ENCODE measurements at places on chromosomes 5 and 9.

DNA sequence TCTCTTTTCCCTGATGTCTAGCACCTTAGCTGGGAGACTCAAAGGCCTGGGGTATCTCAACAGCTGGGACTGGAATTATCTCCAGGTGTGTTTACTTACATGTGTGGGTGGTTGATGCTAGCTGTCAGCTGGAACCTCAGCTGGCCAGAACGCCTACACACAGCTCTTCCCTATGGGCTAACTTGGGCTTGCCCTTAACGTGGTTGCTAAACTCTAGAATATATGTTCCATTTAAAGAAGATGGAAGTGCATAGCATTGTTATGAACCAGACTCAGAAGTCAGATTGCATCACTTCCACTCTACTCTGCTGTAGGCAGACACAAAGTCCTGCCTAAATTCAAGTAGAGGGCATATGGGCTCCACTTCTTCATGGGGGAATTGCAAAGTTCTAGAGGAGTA, 29.3 kb downstream of the SGCD start:
- no peaks in the 10 kb centered on the region for H3K4me1 ChIP-seq
- peak; percentile 49 for DNase-seq
- H3K27ac ChIP-seq: no peak overlapping the region
- H3K27me3 ChIP-seq: no peaks in the 10 kb centered on the region
- no peak overlapping the region for H3K4me3 ChIP-seq
- no peaks in the 10 kb centered on the region for H3K36me3 ChIP-seq

- H3K4me3 ChIP-seq: no peak overlapping the region
- H3K27ac ChIP-seq: peak overlapping the region; percentile 42
- H3K27me3 ChIP-seq: no peaks in the 10 kb centered on the region
- DNase-seq: peak; percentile 87
Measured at GRCh38 chr9:124291801-124292396, 34.1 kb downstream of the NEK6 start.

DNA sequence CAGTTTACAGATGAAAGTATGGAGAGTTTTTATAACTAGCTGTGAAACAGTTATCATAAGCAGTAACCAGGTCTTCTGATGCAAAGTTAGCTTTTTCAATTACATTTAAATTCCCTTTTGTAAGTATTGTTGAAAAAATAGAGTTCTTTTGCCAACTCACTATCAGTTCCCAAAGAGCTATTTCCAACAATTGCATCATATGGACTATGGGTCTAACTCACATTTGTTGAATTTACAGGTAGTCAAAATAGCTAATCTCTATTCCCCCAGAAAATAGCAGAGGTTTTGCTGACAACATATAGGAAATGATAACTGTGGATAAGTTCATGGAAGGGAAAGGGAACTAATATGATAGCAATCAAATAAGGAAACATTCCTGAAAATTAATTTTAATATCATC, 1.4 kb downstream of the SPINK1 start:
- H3K27me3 ChIP-seq: peaks cover 4% of the 10 kb centered on the region
- H3K27ac ChIP-seq: no peak overlapping the region
- H3K4me3 ChIP-seq: no peak overlapping the region
- no peaks in the 10 kb centered on the region for H3K36me3 ChIP-seq

DNA sequence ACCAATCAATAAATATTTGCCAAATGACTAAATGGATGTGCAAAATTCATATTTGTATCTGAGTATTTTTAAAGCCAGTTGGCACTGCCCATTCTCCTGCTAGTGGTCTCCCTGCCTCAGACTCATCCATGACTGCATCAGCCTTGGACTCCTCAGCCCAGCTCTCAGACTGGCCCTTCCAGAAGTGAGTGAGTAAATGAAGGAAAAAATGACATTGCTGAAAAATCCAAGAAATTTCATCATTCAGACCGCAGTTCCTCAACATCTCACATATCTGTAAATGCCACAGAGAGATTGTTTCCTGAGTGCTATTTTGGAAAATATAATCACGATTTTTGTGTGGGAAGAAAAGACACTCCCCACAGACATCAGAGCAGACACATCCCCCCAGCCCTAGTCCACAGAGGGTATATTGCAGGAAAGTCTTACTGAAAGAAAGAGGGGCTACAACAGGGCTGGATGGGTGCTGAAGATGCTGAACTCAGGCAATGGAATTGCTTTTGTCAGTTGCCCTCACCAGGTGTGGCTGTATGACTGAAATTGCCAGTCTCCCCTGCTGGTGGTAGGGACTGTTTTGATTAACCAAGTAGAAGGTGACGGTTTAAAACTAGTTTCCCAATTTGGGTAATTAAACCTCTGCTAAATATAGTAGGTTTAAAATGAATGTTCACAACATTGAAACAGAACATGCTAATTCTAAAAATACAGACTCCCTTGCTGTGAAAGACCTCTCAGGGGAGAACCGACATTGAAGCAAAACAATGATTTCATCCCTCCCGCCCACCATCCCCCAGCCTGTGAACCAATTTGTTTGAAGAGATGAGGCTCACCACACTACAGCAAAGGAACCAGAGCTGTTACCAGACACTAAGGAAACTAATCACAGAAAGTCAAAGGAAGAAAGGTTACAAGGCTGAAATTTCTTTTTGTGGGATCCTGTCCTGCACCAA, 158.8 kb downstream of the DEPDC1B start:
- no peak overlapping the region for H3K4me3 ChIP-seq
- H3K27me3 ChIP-seq: no peaks in the 10 kb centered on the region
- peak; percentile 86 for DNase-seq
- no peak overlapping the region for H3K27ac ChIP-seq

DNA sequence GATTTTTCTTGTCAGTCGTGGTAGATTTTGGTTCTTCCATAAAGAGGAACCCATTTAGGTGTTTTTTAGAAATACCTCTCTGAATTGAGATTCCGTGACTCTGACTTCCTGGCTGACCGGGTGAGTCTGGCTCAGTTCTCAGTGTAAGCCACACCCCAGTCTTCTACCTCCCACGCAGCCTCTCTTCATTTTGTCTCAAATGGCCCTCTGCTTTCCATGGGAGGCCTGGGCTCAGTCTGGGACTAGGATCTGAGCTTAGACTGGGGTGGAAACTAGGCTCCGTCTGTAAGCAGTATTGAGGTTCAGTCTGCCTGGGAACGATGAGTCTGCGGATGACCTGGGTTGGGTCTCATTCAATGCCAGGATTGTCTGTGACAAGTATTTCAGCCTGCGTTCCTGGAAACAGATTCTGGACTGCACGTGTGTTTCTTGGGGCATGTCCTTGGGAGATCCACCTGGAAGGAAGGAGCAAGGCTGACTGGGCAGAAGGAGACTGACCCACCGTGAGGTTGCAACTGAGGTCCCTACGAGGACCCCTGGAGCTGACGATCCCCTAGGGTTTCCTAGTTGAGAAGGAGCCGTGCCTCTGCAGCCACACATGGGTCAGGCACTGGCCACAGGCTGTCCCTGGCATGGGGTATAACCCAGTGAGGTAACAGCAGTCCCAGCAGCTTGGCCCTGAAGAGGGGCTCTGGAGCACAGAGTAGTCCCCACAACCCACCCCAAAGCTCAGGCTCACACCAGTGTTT, 12.4 kb upstream of the CRB2 start:
- no peak overlapping the region for H3K4me3 ChIP-seq
- H3K36me3 ChIP-seq: no peaks in the 10 kb centered on the region
- H3K27me3 ChIP-seq: peaks cover 5% of the 10 kb centered on the region
- no peak overlapping the region for H3K27ac ChIP-seq

- H3K36me3 ChIP-seq: no peaks in the 10 kb centered on the region
- peak overlapping the region; percentile 33 for H3K27ac ChIP-seq
- H3K27me3 ChIP-seq: peaks cover 51% of the 10 kb centered on the region
- H3K4me1 ChIP-seq: peaks cover 3% of the 10 kb centered on the region
- no peak overlapping the region for H3K4me3 ChIP-seq
- DNase-seq: peak; percentile 90
Measured at GRCh38 chr5:159510282-159510681, 180.0 kb upstream of the IL12B start.

DNA sequence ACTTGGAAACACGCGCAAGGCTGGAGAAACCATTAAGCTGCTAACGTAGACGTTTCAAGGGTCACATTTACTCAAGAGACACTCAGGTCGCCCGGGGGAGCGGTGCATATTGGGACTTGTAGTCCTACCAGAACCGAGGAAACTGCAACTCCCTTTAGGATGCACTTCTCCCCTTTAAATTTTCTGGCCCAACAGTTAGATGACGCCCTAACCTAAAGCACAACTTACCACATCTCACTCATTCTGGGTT, 384 bp upstream of the DMXL1 start:
- H3K4me3 ChIP-seq: peak overlapping the region; percentile 47
- H3K27me3 ChIP-seq: no peaks in the 10 kb centered on the region
- no peaks in the 10 kb centered on the region for H3K36me3 ChIP-seq
- peaks cover 8% of the 10 kb centered on the region for H3K4me1 ChIP-seq
- H3K27ac ChIP-seq: peak overlapping the region; percentile 96

DNA sequence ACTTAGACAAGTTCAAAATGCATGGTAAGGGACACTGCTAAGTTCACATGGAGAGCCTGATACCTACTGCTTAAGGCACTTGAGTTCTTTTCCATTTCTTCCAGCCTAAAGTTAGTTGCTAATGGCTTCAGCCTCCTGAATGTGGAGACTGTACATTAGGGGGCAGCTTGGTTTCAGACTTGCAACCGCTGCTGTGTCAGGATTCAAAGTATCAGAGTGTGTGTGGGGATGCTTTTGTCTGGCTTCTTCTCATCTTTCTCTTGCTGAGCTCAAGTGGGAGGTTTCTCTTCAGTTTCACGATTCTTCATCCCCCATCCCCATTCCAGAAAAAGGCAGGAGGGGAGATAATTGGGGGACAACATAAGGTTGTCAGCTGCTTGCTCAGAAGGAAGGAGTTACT, 49.4 kb downstream of the ATP10B start:
- no peaks in the 10 kb centered on the region for H3K36me3 ChIP-seq
- no peaks in the 10 kb centered on the region for H3K27me3 ChIP-seq
- no peak for DNase-seq
- H3K4me3 ChIP-seq: no peak overlapping the region

GRCh38 chr5:42467981-42468524, 44.8 kb downstream of the GHR start:
- DNase-seq: no peak
- no peak overlapping the region for H3K4me3 ChIP-seq
- H3K4me1 ChIP-seq: no peaks in the 10 kb centered on the region
- no peaks in the 10 kb centered on the region for H3K27me3 ChIP-seq

DNA sequence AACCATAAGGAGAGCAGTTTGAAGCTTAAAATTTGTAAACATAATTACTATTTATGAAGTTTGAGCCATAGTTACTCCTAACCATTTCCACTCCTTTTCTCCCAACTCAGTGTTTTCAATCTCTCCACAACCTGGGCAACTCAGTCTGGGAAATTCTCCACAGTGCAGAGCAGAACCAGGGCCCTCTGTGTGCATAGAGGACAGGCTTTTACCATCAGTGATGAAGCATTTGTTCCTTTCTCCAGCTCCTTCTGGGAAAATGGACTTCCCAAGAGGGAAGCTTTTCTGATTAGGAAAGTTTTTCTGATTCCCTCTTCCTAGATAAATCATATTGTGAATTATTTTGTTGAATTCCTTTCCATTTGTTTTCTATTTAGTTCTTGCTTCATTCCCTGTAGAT, 132.3 kb upstream of the MPDZ start:
- no peaks in the 10 kb centered on the region for H3K36me3 ChIP-seq
- H3K27ac ChIP-seq: no peak overlapping the region
- no peaks in the 10 kb centered on the region for H3K4me1 ChIP-seq
- H3K4me3 ChIP-seq: no peak overlapping the region

DNA sequence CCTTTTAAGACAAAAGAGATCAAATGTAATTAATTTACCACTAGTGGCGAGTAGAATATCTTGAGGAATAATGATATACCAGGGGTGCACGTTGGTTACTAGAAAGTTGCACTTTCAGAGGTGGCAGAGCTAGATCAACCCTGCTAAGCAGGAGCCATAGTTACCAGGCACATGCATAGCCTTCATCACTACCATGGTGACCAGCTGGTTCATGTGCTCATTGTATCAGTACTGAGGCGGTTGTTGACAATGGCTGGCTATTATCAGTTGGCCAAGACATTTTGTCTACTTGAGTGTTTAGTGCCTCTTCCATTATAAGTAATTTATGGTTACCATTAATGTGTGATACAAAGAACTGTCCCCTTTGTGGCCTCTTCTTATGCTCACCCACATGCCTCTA, 201.2 kb downstream of the FGF10 start:
- no peak overlapping the region for H3K27ac ChIP-seq
- no peaks in the 10 kb centered on the region for H3K36me3 ChIP-seq
- no peaks in the 10 kb centered on the region for H3K27me3 ChIP-seq

DNA sequence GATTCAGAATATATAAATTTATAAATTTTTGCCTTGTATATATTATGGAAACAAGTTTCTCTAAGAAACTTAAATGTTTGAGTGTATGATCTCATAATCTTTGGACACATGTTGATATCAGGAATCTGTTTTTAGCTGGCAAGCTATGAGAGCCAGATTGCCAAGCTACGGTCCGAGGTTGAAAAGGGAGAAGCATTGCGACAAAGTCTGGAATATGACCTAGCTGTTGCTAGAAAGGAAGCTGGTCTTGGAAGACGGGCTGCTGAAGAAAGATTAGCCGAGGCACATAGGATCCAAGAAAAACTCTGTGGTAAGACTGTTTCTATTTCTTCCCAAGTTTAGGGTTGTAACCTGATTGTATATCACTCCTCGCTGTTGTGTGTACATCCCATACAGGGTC, 25.9 kb downstream of the CCDC171 start:
- H3K4me3 ChIP-seq: no peak overlapping the region
- H3K36me3 ChIP-seq: no peaks in the 10 kb centered on the region
- DNase-seq: no peak
- H3K4me1 ChIP-seq: no peaks in the 10 kb centered on the region

DNA sequence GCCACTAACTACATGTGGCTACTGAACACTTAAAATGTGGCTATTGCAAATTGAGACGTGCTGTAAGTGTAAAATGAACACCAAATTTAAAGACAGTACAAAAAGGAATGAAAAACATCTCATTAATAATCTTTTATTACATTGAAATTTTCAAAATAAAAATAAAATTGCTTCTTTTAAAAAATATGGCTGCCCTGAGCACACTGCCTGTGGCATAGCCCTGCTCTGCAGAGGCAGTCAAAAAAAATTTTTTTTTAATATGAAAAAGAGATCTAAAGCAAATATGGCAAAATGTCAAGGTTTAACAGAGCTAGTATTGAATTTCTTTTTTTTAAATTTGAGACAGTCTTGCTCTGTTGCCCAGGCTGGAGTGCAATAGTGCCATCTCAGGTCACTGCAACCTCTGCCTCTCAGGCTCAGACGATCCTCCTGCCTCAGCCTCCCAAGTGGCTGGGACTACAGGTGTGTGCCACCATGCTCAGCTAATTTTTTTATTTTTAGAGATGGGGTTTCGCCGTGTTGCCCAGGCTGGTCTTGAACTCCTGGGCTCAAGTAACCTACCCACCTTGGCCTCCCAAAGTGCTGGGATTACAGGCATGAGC, 25.6 kb downstream of the CARNMT1 start:
- no peaks in the 10 kb centered on the region for H3K27me3 ChIP-seq
- no peak overlapping the region for H3K4me3 ChIP-seq
- no peak overlapping the region for H3K27ac ChIP-seq
- peaks cover 10% of the 10 kb centered on the region for H3K36me3 ChIP-seq
